Naive B cell (primary cell): ENCODE measurements at places on chromosomes 13 and 19.

DNA sequence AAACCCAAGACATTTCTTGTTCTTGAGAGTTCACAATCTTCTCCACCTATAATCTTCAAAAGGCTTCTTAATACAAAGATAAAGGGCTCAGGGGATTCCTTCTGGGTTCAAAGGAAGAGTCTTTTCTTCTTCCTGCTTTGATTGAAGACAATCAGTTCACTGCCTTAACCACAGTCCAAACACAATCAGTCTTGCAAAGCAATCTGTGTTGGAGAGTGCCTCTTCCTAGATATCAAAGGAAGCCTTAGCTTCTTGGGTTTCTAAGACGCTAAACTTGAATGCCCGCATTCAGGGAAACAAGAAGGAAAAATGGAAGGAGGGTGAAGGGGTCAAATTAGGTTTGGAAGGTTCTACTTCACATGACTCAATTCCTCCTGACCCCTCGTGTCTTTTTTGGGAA is 27.2 kb downstream of the RANBP3 start:
- H3K27ac ChIP-seq, result peak overlapping the region; percentile 71
- peaks cover 6% of the 10 kb centered on the region for H3K36me3 ChIP-seq
- H3K27me3 ChIP-seq, result no peaks in the 10 kb centered on the region
- DNase-seq, result no peak

GRCh38 chr13:28582892-28583240 is 76.1 kb upstream of the POMP start:
- no peak overlapping the region for H3K4me3 ChIP-seq
- H3K36me3 ChIP-seq, result peaks cover 6% of the 10 kb centered on the region
- H3K27me3 ChIP-seq, result peaks cover 10% of the 10 kb centered on the region
- H3K4me1 ChIP-seq, result no peaks in the 10 kb centered on the region
- no peak overlapping the region for H3K27ac ChIP-seq

DNA sequence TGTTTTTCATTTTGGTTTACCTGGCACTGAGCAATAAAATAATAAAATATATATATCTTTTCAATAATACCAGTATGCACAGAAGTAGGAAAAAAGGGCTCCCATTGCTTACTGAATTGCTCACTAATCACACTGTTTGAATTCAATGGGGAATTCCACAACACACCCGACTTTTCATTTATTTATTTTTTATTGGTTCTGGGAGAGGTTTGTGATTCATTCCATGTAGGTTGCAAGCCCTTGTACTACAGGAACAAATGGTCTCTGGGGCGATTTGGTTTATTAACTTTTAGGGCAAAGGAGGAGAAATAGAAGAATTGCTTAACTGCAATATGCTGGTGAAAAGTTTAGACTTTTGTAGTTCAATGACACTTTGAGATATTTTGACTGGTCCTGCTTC is 207.4 kb downstream of the DCT start:
- no peaks in the 10 kb centered on the region for H3K4me1 ChIP-seq
- no peak overlapping the region for H3K4me3 ChIP-seq
- no peak for DNase-seq
- no peak overlapping the region for H3K27ac ChIP-seq
- H3K27me3 ChIP-seq, result no peaks in the 10 kb centered on the region

DNA sequence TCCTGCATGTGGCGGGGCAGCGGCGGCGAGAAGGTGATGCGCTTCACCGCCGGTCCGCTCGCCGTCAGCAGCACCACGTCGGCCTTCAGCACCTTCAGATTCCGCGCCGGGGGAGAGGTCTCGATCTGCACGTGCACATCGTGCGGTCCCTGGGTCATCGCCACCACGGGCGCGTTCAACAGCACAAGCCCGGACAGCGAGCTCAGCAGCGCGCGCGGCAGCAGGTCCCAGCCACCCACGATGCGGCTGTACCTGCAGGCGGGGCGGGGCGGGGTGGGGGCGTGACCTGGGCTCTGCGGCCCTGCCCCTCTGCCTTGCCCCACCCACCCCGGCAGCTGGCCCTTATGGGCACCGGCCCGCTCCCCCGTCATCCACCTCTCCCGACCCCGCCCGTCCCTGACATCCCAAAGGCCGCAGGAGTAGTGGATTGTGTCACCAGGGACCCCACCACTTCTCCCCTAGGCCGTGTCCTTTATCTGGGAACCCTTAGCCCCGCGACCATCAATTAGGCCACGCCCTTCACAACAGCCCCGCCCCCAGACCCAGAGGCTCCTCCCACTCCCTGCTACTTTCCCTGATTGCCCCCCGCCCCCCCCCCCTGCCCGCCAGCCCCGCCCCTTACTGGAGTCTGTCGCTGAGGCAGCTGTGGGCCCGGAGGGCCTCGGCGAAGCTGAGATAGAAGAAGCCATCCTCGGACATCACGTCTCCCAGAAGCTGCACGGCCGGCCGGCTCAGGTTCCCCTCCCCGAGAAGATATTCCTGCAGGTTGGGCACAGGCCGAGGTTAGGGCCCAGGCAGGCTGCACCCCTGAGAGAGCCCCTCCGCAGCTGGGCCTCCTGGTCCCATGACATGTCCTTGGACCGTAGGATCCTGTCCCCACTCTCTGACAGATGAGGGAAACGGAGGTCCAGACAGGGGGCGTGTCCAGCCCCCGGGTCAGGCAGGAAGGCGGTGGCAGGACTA is 6.1 kb downstream of the IL4I1 start:
- H3K4me3 ChIP-seq, result peak overlapping the region; percentile 76
- no peak overlapping the region for H3K27ac ChIP-seq
- DNase-seq, result no peak
- no peaks in the 10 kb centered on the region for H3K36me3 ChIP-seq
- H3K4me1 ChIP-seq, result peaks cover 38% of the 10 kb centered on the region

DNA sequence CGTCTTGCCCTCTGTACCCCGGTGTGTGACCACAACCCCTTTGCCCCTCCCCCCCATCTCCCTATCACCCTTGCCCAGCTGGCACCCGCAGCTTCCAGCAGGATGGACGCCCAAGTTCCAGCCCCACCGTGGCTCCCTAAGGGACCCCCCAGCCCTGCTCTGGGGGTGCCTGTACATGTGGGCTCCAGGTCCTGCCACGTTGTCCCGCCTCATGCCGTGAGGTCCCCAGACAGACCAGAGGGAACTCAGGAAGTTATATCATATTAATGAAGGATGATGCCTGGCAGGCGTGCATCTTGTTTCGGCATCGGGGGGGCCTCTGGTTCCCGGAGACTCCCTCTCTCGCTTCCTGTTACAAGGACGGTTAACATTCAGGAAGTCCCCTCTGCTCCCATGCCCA is 1.6 kb upstream of the PTGIR start:
- H3K27ac ChIP-seq, result peak overlapping the region; percentile 60
- peaks cover 60% of the 10 kb centered on the region for H3K4me1 ChIP-seq
- H3K36me3 ChIP-seq, result no peaks in the 10 kb centered on the region
- DNase-seq, result no peak
